Activated CD4-positive, alpha-beta T cell treated with anti-CD3 and anti-CD28 coated beads, Interleukin-2, amount 50 U/mL, for 4 hours (primary cell): ENCODE measurements at places on chromosomes 11 and 22.
A peak's percentile ranks its signal among the peaks of the same experiment; 100 is the strongest.

- DNase-seq = no peak
These were observed 9.8 kb downstream of the SLC17A6 start for GRCh38 chr11:22347857-22348487.

DNA sequence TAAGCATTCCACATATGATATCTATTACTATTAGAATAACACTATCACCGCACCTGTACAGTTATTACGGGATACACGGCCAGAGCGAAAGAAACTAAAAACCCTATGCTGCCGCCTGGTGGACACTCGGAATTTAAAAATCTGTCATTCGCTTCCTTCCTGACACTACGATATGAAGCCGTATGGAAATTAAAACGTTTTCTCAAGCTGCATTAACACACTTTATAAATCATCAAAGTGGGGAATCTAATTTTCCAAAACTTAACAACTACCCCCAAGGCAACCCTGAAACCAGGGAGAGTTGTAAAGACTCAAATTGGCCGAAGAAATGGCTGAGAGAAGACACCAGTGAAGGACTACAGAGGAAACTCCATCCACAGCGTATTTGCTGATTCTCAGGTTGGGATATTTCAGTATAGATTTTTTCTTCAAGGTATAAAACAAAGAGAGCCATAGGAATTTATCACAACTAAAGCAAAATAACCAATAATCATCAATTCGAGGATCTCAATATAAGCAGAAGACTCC, 1.4 kb downstream of the CCDC73 start:
- peak; percentile 54 for DNase-seq

DNA sequence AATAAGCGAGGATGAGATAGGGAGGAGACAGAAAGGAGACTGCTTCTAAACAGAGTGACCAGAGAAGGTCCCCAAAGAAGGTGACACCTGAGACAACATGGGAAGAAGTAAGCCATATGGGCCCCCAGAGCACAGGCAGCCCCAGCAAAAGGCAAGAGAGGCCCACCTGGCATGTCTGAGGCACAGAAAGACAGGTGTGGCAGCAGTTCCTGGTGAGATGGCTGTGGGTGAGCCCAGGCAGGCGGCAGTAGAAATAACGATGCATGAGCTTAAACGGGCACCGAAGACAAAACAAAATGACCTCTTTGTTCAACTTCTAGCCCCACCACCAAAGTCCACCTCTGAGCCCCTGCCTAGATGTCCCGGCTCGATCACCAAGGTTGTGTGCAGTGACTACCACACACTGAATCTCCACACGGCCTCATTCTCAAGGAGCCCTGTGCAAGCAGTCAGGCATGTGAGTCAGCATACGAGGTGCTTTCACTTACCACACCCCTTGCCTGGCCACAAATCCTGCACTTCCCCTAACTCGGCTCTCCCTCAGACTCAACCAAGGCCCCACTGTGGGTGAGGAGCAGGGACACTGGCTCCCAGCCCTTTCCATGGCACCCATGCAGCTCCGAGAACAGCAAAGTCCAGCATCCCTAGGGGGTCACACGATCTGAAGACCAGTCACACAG, 77.6 kb downstream of the PACSIN2 start:
- DNase-seq = peak; percentile 3

DNA sequence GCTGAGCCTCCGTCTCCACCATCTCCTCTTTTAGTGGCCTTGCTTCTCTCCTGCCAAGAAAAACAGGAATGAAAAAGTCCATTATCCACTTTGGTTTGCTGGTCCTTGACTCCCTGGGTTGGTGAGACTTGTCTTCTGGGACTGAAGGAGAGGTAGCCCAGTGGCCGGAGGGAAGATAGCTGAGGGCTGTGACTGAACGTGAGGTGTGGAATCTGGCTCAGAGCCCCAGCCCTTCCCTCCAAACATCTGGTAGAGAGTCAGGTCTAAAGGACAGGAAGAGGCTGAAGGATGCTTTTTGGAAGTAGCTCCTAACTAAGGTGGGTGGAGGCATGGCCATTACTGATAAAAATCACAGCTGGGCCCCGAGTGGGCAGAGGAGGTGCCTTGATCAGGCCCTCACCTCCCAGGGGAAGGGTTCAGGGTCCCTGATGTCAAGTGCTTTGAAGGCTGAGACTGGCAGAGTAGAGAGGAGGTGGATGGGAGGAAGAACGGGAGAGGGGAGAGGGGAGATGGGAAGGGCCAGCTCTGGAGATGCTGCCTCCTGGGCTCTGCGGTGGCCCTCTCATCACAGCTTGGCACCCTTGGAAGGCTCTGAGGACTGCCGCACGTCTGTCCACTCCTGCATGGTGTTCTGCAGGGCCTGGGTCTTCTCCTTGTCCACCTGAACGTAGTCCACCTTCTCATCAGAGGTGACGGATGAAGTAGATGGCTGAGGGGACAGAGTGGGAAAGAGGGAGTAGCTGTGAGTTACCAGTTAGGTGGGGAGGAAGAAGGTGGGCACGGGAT, 30.2 kb downstream of the USP35 start:
- no peak for DNase-seq

DNA sequence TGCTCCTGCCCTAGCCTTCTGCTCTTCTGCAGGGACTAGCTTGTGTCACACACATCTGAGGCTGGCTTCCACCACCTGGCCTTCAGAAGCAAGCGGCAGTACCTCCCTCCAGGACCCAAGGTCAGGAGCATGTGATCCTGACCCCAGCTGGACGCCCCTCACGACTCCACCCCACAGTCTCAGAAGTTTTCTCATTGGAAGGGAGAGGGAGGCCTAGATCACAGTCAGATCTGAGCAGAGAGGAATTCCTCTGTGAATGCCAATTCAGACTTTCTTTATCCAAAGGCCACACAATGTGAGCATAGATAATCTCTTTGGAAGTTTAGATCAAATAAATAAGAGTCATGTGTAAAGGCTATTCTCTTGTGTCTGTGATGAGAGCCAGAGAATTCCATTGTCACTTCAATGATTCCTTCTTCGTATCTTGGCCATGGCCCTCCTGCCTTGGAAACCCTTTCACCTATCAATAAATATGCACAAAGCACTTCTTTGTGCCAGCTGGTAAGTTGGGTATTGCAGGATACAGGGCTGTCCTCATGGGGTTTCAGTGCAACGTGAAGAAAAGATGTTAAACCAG, 142.9 kb downstream of the SNX19 start:
- DNase-seq = no peak

DNA sequence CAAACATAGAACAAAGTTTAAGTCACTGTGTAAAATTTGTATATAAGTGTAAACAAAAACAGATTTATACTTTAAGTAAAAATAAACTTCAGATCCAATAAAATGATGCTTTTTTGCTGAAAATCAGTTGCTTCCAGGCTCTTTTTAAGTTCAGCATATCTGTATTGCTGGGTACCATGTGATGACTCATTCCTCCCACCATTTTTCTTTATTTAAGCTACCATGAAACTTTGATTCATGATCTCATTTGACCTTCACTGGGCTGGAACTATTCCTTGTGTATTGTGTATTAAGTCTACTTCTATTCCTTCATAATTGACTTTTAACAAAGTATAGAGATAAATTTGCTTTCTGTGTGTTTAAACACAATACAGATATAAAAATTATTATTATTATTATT, 46.3 kb upstream of the RRM1 start:
- DNase-seq = no peak

- DNase-seq = no peak
These were observed 9.8 kb downstream of the LRRC74B start for GRCh38 chr22:21055564-21055834.

GRCh38 chr22:45684169-45684568, 12.5 kb downstream of the ATXN10 start:
- DNase-seq = no peak
